ENCODE measurements at places on chromosomes 7 and 10. TPM values are rescaled to one million over a fixed set of nuclear protein-coding genes. Genes with fewer than 3 reads are reported as not detected.

DNA sequence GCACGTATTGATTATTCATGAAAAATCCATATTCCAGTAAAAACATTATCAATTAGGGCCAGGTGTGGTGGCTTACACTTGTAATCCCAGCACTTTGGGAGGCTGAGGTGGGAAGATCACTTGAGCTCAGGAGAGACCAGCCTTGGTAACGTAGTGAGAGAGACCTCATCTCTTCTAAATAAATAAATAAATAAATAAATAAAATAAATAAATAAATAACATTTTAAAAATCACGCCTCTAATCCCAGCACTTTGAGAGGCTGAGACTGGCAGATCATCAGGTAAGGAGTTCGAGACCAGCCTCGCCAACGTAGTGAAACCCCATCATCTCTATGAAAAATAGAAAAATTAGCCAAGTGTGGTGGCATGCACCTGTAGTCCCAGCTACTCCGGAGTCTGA lies 32.1 kb downstream of the NRBF2 start:
- DNase-seq: no peak

DNA sequence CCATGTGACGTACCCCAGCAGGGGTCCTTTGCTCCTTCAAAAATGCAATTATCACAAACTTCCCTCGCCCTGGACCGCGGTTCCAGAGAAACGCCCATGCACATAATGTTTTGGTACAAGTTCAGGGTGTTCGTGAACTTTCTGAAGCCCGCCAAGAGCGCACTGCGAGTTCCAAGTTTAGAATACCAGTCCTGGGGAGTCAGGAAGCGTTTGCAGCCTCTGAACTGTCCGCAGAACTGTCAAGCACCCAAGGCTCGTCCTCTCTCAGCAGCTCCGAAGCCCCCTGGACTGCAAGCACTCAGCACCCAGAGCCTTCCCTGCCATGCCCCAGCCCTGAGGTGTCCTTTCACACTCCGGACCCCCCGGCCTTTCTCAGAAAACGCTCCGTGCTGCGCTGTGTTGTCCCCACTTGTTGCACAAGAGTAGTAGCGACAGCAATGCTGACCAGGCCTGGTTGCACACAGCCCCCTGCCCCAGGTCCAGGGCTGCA lies 30.3 kb downstream of the CALML3 start:
- DNase-seq: peak; percentile 40

The LIPJ gene
- total RNA-seq: not detected

The GTF2IRD1 gene
- total RNA-seq: 50.0 TPM

The UCN3 gene
- total RNA-seq: not detected

DNA sequence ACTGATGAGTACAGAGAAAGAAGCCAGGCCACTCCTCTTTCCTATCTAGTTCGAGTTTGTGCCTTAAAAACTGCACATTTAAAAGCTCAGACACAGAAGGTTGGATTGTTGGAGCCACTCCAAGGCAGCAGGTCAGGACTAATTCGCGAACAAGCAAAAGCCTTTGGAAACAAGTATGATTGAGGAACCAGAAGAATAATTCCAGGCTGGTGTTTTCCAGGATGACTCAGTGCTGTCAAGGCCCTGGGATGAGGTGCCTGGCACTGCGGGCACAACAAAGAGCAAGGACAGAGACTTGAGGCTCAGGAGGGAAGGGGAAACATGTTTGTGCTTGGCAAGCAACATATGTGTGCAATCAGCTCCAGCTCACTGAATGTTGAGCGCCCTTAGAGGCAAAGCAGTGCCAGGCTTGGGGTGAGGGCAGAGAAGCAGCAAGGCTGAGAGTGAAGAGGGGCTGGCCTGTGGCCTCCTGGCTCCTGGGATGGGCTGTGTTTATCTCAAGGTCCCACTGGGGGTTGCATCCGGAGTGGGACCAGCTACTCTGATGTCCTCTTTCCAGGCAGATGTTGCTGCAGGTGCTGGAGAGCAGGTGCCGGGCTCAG lies 44.1 kb downstream of the VSTM4 start:
- DNase-seq: no peak

DNA sequence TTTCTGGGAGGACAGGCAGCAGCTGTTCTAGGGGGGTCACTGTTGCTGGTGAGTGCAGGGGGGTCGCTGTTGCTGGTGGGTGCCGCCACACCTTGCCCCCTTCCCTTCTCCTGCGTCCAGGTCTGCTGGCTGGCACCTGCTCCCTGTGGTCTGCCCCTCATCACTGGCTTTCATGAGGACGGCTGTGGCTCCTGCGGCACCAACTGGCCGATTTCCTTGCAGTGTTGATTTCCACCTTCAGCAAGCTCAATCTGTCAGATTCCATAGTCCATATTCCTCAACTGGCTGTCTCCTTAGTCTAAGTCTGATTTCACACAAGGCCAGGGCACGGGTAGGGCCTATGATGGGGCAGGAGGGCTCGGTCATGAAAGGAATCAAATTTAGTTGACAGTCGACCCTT lies 23.4 kb upstream of the GRB10 start:
- DNase-seq: no peak

The LMBR1 gene
- 39.4 TPM for total RNA-seq

GRCh38 chr7:120792091-120792860 lies 65.7 kb downstream of the TSPAN12 start:
- peak; percentile 80 for DNase-seq

GRCh38 chr7:139720705-139721231 lies 57.0 kb downstream of the HIPK2 start:
- DNase-seq: no peak

DNA sequence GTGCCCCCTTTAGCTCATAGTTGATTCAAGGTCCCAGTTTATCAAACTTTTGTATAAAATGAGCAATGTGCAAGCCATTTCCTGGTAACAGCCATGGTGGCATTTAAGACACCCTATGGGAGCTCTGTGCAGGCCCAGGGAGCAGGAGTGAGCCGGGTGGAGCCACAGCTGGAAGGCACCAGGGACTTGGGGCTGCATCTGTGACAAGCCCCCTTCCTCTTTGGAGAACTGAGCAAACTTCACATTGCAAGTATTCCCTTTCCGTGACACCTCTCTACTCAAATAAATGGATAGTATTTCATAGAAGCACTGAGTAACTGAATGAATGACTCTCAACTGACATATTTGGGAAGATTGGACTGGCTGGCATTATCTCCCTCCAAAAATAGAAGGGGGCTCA lies 558.7 kb upstream of the FOXK1 start:
- no peak for DNase-seq

- DNase-seq: no peak
Observed at GRCh38 chr7:92768501-92769393, 67.6 kb downstream of the CDK6 start.

- no peak for DNase-seq
Observed at GRCh38 chr7:42953994-42954393, 21.8 kb downstream of the MRPL32 start.

GRCh38 chr10:12822893-12823170 lies 178.7 kb downstream of the CCDC3 start:
- no peak for DNase-seq

GRCh38 chr7:79837915-79838314 lies 296.7 kb upstream of the GNAI1 start:
- DNase-seq: no peak

DNA sequence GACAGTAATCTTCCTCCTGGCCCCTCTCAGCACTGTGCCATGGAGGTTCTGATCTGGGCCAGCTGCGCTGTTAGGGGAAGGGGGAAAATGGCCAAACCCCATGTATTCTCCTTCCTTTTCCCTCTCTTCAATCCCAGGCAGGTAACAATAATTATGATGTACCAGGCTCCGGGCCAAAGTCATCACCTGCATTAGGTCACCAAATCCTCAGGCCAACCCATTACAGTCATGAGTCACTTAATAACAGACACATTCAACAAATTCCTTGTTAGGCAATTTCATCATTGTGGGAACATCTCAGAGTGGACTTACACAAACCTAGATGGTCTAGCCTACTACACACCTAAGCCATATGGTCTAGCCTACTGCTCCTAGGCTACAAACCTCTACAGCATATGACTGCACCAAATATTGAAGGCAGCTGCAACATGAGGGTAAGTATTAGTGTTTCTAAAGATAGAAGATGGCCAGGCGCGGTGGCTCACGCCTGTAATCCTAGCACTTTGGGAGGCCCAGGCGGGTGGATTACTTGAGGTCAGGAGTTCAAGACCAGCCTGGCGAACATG lies 2.2 kb upstream of the HSPB1 start:
- no peak for DNase-seq
